K562 (cell line): ENCODE measurements at places on chromosomes 1 and 21.
A peak's percentile ranks its signal among the peaks of the same experiment; 100 is the strongest.

DNA sequence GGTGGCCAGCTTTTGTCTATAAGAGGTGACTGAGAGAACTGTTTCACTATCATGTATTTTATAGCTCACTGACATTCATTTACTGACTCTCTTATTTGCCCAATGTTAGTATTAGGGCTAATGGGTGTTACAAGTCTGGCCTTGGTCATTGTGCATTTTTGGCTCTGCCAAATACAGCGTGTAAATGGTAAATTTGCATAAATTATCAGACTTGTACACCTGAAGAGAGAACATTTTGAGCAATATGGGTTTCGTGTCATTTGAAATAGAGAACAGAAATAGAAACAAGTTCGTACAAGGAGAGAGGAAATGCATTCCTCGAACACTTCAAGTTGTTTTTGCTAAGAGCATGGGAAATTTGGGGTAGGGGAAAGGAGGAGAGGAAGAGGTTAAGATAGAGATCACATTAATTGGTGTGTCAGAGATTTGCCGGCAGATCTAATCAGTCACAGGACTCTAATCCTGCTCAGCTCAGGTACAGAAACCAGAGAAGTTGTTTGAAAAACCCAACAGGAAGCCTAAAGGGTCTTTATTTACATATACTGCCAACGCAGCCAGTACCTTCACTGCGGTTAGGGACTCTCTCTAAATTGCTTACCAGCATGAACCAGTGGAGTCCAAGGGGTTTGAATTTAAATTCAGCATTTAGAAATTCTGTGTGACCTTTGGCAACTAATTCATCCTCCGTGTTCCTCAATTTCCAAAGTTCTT lies 261.5 kb downstream of the GPATCH2 start:
- no peak overlapping the region for H3K4me3 ChIP-seq
- H3K36me3 ChIP-seq, result no peaks in the 10 kb centered on the region
- no peaks in the 10 kb centered on the region for H3K27me3 ChIP-seq
- no peak overlapping the region for H3K27ac ChIP-seq
- no peaks in the 10 kb centered on the region for H3K4me1 ChIP-seq
- DNase-seq, result no peak

DNA sequence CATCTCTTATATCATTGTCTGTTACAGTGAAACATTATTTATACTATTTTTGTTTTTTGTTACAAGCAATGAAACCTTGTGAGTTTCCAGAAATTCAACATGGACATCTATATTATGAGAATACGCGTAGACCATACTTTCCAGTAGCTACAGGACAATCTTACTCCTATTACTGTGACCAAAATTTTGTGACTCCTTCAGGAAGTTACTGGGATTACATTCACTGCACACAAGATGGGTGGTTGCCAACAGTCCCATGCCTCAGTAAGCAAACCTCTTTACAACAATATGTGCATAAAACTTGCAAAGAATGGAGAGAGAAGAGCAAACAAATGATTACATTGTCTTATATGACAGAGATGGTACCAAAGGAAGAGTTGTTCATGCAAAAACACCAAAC lies 22.4 kb downstream of the CFHR4 start:
- no peak overlapping the region for H3K27ac ChIP-seq
- no peak for DNase-seq
- H3K36me3 ChIP-seq, result no peaks in the 10 kb centered on the region
- H3K4me1 ChIP-seq, result no peaks in the 10 kb centered on the region
- no peak overlapping the region for H3K4me3 ChIP-seq

DNA sequence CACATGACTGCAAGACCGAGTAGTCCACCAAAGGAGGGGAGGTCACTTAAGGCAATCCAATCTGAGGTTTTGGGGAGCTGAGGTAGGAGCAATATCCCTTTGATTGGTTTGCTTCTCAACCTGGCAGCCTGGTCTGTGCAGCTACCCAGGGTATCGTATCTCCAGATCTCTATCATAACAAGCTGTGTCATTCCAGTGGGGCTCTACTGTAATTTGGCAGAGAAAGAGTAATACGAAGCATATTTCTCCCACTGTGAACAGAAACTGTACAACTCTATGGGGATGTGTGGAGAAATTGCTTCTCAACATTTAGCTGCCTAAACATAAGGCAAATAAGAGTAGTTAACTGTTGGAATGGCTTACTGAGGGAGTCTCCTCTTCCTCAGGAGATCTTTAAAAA lies 20.6 kb downstream of the CD101 start:
- H3K27ac ChIP-seq, result no peak overlapping the region
- DNase-seq, result no peak
- H3K27me3 ChIP-seq, result peaks cover 6% of the 10 kb centered on the region
- no peaks in the 10 kb centered on the region for H3K4me1 ChIP-seq
- no peaks in the 10 kb centered on the region for H3K36me3 ChIP-seq

- H3K27ac ChIP-seq, result no peak overlapping the region
- no peaks in the 10 kb centered on the region for H3K4me1 ChIP-seq
- H3K27me3 ChIP-seq, result no peaks in the 10 kb centered on the region
- no peak for DNase-seq
Observed at GRCh38 chr1:219324171-219324570, 150.5 kb downstream of the LYPLAL1 start.

- no peaks in the 10 kb centered on the region for H3K36me3 ChIP-seq
- H3K27ac ChIP-seq, result no peak overlapping the region
- H3K4me1 ChIP-seq, result no peaks in the 10 kb centered on the region
- DNase-seq, result no peak
- peaks cover 27% of the 10 kb centered on the region for H3K27me3 ChIP-seq
Observed at GRCh38 chr1:40965531-40965930, 14.0 kb upstream of the CTPS1 start.

DNA sequence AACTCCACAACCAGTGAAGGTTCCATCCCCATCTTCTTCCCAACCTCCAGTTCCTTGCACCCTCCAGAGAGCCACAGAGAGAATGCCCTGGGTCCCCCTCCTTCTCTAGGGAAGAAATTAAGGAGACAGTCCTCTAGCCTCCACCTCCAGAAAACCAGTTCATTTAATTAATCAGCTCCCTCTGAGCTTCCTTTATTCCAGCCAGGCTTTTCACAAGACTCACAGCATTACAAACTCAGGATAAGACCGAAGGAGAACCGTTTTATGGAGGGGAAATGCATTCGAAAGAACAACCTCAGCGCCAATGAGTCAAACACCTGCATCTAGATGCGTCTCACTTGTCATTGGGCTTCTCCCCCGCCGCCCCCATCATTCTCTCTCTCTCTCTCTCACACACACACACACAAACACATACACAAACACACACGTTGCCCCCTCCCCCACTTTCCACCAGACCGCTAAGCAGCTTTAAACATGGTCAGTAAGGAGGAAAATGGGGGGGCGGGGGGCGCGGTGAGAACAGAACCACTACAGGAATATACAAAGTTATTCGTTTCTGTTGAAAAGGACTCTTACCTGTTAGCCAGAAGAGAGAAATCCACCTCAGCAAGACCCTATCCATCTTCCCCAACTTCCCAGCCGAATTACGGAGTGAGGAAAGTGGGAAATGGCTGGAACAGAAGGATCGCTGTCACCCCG lies 544 bp downstream of the ILDR2 start:
- no peak overlapping the region for H3K27ac ChIP-seq
- peak overlapping the region; percentile 23; the same call in 1 of the 2 replicates for H3K4me3 ChIP-seq
- H3K36me3 ChIP-seq, result no peaks in the 10 kb centered on the region
- no peak for DNase-seq
- H3K27me3 ChIP-seq, result peaks cover 36% of the 10 kb centered on the region
- peaks cover 13% of the 10 kb centered on the region for H3K4me1 ChIP-seq

- H3K4me3 ChIP-seq, result no peak overlapping the region
- no peak for DNase-seq
- H3K27me3 ChIP-seq, result peaks cover 57% of the 10 kb centered on the region
- H3K36me3 ChIP-seq, result no peaks in the 10 kb centered on the region
- no peak overlapping the region for H3K27ac ChIP-seq
- no peaks in the 10 kb centered on the region for H3K4me1 ChIP-seq
Observed at GRCh38 chr1:33258788-33259274, 2.5 kb downstream of the ZNF362 start.

DNA sequence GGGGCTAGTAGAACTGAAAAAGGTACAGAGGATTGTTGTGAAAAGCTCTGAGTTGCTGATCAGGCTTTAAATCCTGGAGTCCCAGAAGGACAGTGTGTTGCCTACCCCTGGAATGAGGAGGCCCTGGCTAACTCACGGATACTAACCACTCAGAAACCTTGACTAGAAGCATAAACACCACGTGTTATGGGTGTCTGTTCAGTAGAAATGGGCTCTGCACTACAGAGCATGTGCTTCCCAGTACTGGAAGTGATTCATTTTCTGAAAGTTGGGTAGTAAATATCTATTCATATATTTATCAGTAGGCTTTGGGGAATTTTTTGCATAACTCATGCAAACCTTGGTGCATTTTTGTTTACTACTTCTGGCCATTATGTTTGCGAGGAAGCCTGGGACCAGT lies 15.1 kb upstream of the CLCA1 start:
- H3K27ac ChIP-seq, result no peak overlapping the region
- peaks cover 20% of the 10 kb centered on the region for H3K4me1 ChIP-seq
- no peaks in the 10 kb centered on the region for H3K27me3 ChIP-seq

DNA sequence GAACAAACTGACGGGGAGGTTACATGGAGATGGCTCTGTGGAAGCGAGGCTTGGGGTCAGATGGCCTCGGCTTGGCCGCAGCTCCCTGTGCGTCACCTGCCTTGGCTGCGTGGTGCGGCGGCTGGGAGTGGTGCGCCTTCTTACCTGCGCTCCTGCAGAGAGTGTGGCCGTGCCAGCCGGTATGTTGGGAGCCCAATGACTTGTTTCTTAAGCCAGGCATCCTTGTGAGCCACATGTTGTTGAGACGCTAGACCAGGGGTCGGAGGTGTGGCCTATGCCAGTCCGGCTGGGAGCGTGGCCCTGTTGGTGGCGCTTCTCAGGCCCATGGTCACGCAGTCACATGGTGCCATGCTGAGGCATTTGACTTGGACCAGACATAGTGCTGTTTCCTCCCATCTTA lies 10.5 kb downstream of the SLX9 start:
- H3K27ac ChIP-seq, result no peak overlapping the region
- H3K36me3 ChIP-seq, result peaks cover 90% of the 10 kb centered on the region; the same call in 2 of the 3 replicates
- H3K27me3 ChIP-seq, result no peaks in the 10 kb centered on the region
- H3K4me1 ChIP-seq, result peaks cover 71% of the 10 kb centered on the region
- no peak for DNase-seq

DNA sequence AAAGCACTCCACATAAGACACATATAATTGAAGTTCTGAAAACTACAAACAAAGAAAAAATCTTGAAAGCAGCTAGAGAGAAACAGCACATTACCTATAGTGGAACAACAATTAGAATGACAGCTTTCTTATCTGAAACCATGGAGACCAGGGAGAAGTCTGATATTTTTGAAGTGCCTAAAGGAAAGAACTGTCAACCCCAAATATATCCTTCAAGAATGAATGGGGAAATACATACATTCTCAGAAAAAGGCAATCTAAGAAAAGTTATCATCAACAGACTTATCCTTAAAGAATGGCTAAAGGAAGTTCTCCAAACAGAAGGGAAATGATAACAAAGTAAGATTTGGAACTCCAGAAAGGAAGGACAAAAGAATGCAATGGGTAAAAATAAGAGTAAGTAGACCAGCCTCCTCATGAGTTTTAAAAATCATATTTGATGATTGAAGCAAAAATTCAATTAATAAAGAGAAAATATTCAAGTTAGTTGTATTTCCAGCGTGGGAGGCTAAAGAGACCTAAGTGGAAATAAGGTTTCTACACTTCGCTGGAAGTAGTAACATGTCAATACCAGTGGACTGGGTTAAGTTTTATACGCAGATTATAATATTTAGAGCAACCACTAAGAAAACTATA lies 170.8 kb upstream of the SAMSN1 start:
- peak overlapping the region; percentile 25; the same call in 1 of the 3 replicates for H3K27ac ChIP-seq
- no peaks in the 10 kb centered on the region for H3K27me3 ChIP-seq
- no peak overlapping the region for H3K4me3 ChIP-seq
- H3K4me1 ChIP-seq, result peaks cover 24% of the 10 kb centered on the region
- no peak for DNase-seq

GRCh38 chr1:152328801-152329391 lies 3.9 kb upstream of the FLG start:
- H3K27ac ChIP-seq, result no peak overlapping the region
- no peak for DNase-seq
- no peaks in the 10 kb centered on the region for H3K36me3 ChIP-seq
- no peaks in the 10 kb centered on the region for H3K27me3 ChIP-seq

GRCh38 chr1:227775841-227776240 lies 39.6 kb upstream of the PRSS38 start:
- no peaks in the 10 kb centered on the region for H3K27me3 ChIP-seq
- H3K4me1 ChIP-seq, result no peaks in the 10 kb centered on the region
- no peak overlapping the region for H3K4me3 ChIP-seq
- no peak overlapping the region for H3K27ac ChIP-seq

DNA sequence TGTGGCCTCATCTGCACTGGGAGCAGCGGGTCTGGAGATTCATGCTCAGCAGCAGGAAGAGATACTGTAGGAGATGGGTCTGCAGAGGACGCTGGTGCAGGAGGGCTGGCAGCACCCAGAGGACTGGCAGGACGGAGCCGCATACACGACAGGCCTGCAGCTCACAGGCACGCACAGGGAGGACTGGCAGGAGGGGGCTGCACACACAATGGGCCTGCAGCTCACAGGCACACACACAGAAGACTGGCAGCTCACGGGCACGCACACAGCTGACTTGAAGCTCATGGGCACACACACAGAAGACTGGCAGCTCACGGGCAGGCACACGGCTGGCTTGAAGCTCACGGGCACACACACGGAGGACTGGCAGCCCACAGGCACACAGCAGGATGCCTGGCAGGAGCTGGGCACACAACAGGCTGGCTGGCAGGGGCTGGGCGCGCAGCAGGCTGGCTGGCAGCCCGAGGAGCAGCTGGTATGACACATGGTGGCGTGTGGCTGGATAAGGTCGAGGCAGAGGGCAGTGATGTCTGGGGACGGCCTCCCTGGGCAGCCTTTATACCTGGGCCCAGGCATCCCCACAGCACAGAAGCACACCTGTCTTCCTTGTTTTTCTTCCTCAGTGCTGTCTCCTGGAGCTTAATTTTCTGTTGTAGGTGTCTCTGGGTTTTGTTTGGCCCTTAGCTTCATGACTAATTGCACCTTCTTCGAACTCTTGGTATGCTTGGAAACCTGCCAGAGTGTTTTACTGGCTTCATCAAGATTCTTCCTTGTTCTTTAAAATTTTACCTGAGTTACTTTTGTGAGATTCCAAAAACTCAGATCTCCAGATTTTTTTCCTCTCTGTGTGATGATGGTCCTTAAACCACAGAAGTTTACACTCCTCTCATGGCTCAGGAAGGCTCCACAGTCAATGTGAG lies at the start of gene KRTAP12-2:
Gene KRTAP12-2, minus strand, starts transcription at position 527 of the 920 bp plus-strand sequence. Its CDS starts 41 bp downstream, at position 486.
- H3K36me3 ChIP-seq, result no peaks in the 10 kb centered on the region
- H3K27me3 ChIP-seq, result no peaks in the 10 kb centered on the region
- H3K27ac ChIP-seq, result no peak within 1 kb of the TSS
- no peak within 1 kb of the TSS for H3K4me3 ChIP-seq
- no peak for DNase-seq

- DNase-seq, result no peak
- no peak overlapping the region for H3K27ac ChIP-seq
- H3K27me3 ChIP-seq, result peaks cover 43% of the 10 kb centered on the region
- H3K4me1 ChIP-seq, result no peaks in the 10 kb centered on the region
Observed at GRCh38 chr1:14689996-14690615, 91.6 kb downstream of the KAZN start.

- no peak for DNase-seq
- H3K27ac ChIP-seq, result no peak overlapping the region
- H3K4me3 ChIP-seq, result no peak overlapping the region
Observed at GRCh38 chr1:245512181-245512888, 357.6 kb downstream of the KIF26B start.
